ENCODE measurements at places on chromosomes 7 and 10.

DNA sequence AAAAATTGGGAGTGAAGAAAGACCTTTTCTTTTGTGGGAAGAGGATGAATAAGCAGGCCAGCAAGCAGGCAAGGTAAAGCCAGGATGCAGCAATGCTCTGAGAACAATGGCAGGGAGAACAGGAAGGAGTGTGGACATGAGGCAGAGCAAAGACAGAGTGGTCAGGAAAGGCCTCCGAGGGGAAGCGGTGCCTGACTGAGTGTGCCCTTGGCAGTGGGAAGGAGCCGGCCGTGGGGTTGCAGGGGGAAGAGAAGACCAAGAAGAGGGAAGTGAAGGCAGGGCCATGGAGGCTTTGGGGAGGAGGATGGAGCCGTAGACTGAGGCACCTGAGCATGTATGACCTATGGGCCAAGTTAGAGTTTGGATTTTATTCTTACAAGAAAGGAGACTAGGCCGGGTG is 21.9 kb upstream of the ZNF212 start:
- no peak for DNase-seq

DNA sequence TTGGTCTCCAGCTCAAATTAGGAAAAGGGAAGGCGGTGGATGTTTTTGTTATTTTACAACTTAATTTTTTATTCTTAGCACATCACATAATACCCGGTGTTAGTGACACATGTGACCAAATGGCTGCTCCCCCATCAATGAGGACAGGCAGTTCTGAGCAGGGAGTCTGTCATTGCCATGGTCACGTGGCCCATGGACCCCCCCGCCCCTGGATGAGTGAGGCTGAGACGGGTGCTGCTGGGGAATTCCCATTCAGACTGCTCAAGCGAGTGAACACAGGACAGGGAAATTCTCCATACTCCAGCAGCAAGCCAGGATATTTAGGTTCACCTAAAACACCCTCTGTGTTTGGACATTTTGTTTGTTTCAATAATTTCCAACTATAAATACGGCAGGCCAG is 34.7 kb upstream of the SLC35B4 start:
- DNase-seq: no peak

DNA sequence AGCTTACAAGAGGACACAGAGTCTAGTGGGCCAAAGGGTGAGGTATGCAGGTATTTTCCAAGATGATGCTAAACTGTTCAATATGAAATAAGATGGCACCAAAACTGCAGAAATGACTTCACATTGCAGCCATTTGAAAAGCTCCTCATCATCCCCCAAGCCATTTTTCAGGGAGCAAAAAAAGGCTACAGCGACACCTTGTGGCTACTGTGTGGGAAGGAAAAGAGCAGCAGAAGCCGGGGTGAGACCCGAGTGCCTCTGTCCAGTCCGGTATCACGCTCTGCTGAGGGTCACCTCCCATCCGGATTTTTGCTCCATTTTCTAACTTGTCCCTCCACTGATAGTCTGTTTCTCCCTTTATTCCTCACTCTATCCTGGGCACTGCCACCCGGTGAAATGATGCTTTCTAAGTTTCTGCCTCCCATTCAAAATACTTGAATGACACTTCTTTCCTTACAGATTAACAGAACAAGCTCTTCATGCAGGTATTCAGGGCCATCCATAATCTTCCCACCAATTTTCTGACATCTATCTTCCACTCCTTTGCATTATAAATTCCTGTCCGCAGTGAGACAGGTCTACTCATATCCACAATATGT is 220.2 kb downstream of the DGKI start:
- peak; percentile 60 for DNase-seq

DNA sequence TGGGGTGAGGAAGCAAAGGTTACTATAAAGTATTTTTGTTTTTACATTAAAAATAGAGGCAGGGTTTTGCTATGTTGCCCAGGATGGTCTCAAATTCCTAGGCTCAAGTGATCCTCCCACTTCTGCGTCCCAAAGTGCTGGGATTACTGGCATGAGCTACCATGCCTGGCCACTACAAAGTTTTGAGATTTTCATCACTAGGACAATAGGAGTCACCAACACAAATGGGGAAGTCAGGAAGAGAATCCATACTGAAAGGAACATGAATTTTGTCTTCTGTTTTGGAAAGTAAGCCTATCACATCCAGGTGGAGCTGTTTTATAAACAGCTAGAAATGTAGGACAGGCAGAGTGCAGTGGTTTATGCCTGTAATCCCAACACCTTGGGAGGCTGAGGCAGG is 20.0 kb upstream of the CAPZA2 start:
- DNase-seq: no peak

- DNase-seq: no peak
Measured at GRCh38 chr7:5636446-5636835, 145.0 kb downstream of the RNF216 start.

DNA sequence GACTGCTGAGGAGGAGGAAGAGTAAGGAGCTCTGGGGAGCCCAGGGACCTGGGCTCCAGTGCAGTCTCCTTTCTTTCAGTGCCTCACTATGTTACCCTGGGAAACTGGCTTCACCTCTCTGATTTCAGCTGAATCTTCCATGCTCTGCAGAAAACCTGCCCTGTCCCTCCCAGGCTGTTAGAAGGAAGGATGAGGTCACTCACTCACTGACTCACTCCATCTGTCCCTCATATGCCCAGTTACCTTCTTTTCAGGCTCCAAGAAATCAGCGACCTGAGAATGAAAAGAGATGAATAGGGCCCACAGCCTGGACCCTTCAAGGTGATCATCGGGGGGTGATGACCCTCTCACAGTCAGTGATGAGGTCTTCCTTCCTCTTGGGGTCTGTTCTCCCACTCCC is 481 bp downstream of the SFTPA2 start:
- DNase-seq: peak; percentile 45

DNA sequence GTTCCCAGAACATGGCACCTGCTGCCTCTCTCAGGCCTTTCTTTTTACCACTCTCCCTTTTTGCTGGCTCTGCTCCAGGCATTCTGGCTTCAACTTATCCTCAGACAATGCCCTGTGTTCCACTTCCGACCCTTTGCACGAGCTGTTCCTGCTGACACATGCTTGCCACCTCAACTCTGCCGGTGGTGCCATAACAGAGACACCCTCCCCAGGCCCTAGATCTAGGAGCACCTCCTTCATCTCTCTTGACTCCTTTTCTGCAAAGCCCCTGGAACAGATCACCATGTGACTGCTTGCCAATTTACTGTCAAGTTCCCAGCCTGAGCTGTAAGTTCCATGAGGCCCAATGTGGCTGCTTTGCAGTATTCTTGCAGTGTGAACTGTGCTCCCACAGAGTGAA is 256.0 kb upstream of the MKI67 start:
- no peak for DNase-seq

- no peak for DNase-seq
Measured at GRCh38 chr10:115975506-115975905, 297.5 kb downstream of the GFRA1 start.

GRCh38 chr7:6167587-6168476 is 104.6 kb downstream of the CYTH3 start:
- no peak for DNase-seq

DNA sequence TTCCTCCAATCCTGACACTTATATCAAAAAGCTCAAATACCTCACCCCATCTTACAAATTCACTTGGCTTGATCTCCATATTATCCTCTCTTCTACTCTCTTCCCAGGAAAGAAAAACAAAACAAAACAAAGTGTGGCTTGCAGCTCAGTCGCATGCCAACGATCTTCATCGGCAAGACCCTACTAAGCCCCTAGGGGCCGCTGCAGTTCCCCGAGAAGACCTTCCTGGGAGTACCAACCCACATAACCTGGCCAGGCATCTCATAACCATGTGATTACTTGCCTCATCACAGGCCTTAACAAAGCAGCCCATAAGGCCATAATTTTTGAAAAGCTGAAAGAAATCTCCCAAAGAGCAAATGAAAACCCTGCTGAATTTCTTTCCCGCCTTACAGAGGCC is 103.7 kb downstream of the ZNF92 start:
- peak; percentile 20 for DNase-seq

- peak; percentile 71 for DNase-seq
Measured at GRCh38 chr10:99917963-99918825, 91.6 kb downstream of the DNMBP start.

- DNase-seq: peak; percentile 77
Measured at GRCh38 chr10:129525401-129525801, 58.4 kb downstream of the MGMT start.

DNA sequence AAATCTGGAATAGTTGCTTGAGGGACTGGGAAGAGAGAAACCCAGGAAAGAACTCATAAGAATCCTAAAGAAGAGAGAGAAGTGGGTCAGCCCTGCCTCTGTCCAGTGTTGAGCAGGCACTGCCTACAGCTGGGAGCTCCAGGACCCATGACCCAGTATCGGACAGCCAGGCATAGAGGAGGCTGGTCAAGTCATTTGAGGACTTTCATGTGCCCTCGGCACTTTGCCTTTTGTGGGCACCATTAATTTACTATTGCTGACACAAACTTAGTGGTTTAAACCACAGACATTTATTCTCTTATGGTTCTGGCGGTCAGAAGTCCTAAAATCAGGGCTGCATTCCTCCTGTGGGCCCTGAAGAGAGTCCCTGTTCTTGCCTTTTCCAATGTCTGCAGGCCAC is 60.3 kb downstream of the CPXM2 start:
- no peak for DNase-seq

GRCh38 chr7:137507096-137507495 is 163.6 kb upstream of the PTN start:
- DNase-seq: no peak
